ENCODE measurements at places on chromosomes 16 and 17.
A peak's percentile ranks its signal among the peaks of the same experiment; 100 is the strongest.

- no peak for DNase-seq
Measured at GRCh38 chr17:9148905-9149525, 127.7 kb downstream of the NTN1 start.

GRCh38 chr17:31869797-31870568 is 10.9 kb upstream of the COPRS start:
- DNase-seq: no peak

- no peak for DNase-seq
Measured at GRCh38 chr17:80884811-80885210, 106.8 kb upstream of the CHMP6 start.

DNA sequence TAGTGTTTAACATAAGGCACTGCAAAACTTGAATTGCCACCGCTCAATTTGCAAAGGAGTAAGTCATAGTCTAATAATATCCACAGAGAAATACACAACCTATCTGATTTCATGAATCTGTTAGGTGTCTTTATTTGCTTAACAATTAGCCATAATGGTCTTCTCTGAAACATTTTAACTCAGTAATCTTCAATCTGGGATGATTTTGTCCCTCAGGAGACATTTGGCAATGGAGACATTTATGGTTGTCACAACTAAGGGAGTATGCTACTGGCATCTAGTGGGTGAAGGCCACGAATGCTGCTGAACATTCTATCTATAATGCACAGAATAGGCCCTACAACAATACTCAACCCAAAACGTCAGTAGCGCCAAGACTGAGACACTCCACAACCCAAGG is 4.3 kb downstream of the UBE2G1 start:
- DNase-seq: no peak

- DNase-seq: no peak
Measured at GRCh38 chr17:50676065-50676975, 31.4 kb downstream of the ANKRD40 start.

DNA sequence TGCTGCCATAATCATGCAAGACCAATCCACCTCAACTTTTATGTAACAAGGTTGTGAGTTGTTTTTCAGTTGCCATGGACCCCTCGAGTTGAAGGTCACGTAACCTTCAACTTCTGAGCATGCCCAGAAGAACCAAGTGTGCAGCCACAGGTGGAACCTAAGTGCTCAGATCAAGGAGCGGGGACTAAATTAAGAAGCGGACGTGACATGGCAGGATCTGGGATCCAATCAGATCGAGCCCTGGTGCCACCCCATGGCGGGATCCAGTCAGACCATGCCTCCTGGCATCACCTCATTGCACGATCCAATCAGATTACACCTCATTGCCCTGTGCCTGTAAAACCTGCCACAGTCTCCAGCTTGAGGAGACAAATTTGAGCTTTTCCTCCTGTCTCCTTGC is 204.5 kb upstream of the CDH5 start:
- DNase-seq: no peak

DNA sequence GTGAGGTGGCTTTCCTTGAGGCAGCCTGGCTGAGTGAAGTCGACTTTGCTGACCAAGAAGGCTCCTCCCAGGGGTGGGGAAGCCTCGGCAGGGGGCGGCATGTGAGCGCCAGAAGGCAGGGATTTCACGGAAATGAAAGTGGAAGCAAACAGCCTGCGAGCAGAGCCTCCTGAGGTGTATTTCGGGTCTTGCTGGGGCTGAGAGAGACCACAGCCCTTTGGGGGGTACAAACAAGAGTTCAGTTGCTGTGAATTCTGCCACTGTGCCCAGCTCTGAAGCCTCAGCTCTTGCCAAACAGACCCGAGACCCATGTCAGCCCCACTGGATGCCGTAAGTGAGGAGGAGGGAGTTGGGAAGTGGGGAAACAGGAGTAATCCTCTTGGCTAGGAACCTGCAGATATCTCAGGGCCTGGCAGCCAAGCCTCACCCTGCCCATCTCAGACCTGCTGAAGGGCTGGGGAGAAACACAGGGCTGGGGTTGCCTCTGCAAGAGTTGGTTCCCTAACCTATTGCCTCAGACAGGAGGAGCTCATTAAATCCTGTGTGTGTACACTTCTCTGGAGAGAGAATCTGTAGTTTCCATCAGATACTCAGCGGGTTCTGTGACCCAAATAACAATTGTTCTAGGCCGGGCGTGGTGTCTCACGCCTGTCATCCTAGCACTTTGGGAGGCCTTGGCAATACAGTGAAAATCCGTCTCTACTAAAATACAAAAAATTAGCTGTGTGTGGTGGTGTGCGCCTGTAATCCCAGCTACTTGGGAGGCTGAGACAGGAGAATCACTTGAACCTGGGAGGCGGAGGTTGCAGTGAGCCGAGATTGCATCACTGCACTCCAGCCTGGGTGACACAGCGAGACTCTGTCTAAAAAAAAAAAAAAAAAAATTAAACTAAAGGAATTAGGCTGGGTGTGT is at the start of gene IFI35:
Gene IFI35 (plus strand): TSS at position 146 of the 913 bp plus-strand sequence. CDS start 164 bp downstream, at position 310.
- DNase-seq: peak; percentile 72

GRCh38 chr16:12679660-12680272 is 123.9 kb downstream of the CPPED1 start:
- DNase-seq: no peak

GRCh38 chr17:79597996-79598895 is 12.6 kb downstream of the RBFOX3 start:
- no peak for DNase-seq

GRCh38 chr16:11326084-11326736 is 19.0 kb upstream of the RMI2 start:
- DNase-seq: no peak

- no peak for DNase-seq
Measured at GRCh38 chr17:74404789-74405188, 27.1 kb upstream of the GPRC5C start.

- no peak for DNase-seq
Measured at GRCh38 chr16:30367349-30368009, 2.8 kb downstream of the TBC1D10B start.

DNA sequence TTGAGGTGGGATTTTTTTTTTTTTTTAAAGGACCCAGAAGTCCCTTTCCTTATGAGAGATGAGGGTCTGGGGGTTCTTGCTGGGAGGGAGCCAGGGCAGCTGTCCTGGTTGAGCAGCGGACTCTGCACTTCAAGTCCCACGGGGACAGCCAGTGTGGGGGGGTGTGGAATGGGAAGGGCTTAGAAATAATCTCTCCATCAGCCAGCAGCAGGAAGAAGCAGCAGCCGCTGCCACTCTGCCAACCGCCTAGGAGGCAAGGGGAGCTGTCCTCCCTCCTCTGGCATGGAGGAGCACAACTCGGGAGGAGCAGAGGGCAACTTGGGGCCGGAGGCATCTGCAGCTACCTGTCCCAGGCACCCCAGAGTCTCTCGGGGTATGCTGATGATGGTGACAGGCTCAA is at the start of gene KCNG4:
Gene KCNG4 (minus strand): TSS at position 104 of the 400 bp plus-strand sequence. CDS start 2,527 bp downstream, outside the sequence.
- DNase-seq: no peak

DNA sequence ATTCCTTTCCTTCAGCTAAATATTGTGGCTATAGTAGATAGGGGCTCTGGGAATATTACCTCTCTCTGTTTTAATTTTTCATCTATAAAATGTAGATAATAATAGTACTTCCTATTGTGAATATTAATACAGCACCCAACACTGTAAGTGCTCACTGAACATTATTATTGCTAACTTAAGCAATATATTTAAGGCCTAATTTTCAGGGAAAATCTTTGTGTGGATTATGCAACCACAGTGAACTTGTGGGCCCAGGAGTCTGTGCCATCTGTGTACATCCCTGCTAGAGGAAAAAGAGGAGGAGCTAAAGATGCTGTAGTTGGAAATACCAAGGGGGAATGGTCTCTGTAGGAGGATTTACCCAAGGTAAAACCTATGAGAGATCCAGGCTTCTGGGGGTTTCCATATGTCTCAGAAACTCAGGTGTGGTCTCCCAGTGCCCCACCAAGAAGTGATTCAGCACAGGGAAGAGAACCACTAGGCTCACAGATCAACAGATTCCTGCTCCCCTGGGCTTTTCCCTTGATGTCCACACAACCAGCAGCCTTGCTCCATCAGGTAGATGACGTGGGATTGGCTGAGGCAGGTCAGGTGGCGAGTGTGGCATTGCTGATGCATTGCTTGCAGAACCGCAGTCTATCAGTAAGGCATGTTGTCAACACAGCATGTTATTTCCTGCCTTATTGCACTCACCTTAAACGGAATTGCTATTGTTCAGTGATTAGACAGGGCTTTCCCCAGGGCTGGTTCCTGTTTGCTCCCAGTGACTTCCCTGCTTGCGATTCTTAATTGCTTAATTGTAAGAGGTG is 1.6 kb upstream of the N4BP1 start:
- DNase-seq: peak; percentile 57

DNA sequence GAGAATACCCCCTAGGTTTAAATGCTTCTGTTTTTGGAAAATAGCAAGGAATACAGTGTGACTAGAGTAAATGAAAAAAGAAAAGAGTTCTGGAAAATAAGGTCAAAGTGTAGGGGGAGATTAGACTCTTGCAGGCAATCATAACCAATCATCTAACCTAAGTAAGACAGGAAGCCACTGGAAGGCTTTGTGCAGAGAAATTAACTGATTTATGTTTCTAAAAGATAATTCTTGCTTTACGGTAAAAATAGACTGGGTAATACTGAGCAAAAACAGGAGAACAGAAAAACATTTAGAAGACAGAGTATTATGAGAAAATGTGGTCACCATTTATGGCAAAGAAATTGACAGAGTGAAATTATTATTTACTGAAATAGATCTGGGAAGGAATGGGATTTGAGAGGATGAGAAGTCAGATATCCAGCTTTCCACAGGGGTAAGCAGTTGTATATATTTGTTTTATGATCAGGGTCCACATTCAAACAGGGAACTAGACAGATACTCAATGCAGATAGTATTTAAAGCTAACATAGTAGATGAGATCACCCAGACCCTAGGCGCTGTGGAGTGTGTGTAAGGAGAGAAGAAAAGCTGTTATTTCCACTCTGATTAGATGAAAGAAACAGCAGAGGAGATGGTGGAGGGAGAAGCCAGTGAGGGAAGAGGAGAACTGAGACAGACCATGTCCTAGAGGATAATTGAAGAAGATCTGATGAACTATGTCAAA is 1225.3 kb downstream of the CDH11 start:
- no peak for DNase-seq

- DNase-seq: no peak
Measured at GRCh38 chr16:89828199-89828869, at the start of gene SPIRE2. Gene SPIRE2 (plus strand): TSS chr16:89828475. CDS start chr16:89828551, 76 bp downstream.

GRCh38 chr16:89288577-89288844 is 71.0 kb downstream of the ZNF778 start:
- DNase-seq: no peak

DNA sequence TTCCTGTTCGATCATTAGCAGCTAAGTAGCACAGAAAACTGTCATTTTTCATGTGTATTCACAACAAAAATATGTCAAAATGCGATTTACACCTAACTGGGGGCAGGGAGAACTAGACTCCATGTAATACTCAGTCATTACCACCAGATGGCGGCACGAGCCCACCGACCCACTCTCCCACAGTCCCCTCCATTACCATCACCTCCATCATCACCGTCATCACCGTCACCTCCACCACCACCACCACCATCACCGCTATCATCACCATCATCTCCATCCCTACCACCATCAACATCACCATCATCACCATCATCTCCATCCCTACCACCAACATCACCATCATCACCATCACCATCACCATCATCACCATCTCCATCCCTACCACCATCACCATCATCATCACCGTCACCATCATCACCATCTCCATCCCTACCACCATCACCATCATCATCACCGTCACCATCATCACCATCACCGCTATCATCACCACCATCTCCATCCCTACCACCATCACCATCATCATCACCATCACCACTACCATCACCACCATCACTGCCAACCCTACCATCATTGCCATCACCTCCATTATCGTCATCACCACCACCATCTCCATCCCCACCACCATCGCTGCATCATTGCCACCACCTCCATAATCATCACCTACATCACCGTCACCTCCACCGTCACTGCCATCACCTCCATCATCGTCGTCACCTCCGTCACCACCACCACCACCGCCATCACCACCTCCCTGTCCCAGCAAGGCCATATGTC is 14.4 kb downstream of the NDUFAF8 start:
- DNase-seq: peak; percentile 36

GRCh38 chr17:76707985-76708807 is 2.6 kb downstream of the MXRA7 start:
- DNase-seq: no peak

- no peak for DNase-seq
Measured at GRCh38 chr17:79007504-79008381, 1.8 kb downstream of the CANT1 start.

- DNase-seq: no peak
Measured at GRCh38 chr16:83609178-83609577, 198.6 kb upstream of the HSBP1 start.

DNA sequence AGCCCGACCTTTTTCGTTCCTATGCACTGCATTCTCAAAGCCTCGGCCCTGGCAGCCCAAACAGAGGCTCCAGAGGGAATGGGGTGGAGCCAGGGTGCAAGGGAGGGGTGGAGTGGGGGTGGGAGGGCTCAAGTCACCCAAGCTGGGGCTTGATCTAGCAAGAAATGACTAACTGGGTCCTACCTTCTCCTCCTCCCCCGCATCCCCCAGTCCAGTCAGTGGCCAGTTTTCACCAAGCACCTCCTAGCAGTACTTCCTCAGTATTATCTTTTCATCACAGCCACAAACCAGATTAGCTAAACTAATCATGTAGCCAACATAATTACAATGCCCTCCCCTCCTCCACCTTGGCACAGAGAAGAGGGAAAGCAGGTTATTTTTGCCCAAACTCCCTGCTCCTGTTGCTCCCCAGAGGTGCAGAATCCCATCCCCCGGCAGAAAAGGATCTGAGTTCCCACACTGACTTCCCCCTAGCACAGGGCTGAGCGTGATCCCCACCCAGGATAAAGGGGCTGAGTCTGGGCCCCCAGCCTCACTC is 2.2 kb downstream of the JUP start:
- DNase-seq: no peak

DNA sequence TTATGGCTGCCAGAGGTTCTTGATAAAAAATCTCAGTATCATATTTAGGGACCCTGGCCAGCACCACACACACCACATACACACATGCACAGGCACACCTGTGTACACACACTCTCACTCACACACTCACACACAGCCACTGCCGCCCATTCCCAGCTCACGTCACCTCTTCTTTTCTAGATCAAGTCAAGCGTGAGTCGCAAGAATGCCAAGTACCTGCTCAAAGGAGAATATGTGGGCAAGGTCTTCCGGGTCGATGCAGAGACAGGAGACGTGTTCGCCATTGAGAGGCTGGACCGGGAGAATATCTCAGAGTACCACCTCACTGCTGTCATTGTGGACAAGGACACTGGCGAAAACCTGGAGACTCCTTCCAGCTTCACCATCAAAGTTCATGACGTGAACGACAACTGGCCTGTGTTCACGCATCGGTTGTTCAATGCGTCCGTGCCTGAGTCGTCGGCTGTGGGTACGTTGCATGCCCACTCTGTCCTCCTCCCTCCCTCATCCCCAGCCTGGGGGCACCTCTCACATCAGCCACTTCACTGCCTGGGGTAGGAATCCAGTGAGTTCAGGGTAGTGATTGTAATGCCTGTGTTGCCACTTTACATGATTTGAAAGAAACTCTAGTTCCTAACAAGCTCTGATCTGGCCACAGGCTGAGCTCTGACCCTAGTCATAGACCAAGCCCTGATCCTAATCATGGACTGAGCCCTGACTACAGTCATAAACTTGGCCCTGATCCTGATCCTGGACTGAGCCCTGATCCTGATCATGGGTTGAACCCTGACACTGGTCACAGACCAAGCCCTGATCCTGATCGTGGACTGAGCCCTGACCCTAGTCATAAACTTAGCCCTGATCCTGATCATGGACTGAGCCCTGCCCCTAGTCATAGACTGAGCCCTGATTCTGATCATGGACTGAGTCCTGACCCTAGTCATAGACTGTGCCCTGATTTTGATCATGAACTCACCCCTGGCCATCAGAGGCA is 20.4 kb downstream of the CDH5 start:
- no peak for DNase-seq

Data from activated CD8-positive, alpha-beta memory T cell treated with anti-CD3 and anti-CD28 coated beads for 4 hours (primary cell).